Activated naive CD8-positive, alpha-beta T cell treated with anti-CD3 and anti-CD28 coated beads for 36 hours (primary cell): ENCODE measurements at places on chromosomes 6 and 20. TPM values are rescaled to one million over a fixed set of nuclear protein-coding genes. Genes with fewer than 3 reads are reported as not detected.

DNA sequence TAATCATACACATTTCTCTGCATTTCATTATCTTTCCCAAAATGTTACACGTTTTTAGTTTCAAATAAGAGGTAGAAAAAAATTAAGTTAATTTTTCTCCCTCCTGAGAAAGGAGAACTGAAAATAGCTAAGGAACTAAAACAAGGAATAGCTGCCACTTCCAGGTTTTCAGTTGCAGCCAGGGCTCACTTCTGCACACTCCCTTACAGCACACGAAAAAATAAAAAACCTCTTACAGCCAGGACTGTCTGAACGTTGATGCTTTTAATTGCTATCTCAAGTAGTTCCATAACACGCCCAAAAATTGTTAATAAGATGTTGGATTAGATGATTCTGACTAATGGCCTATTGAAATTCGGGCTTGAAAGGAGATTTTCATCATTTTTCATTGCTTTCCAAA lies 153.7 kb upstream of the THBS2 start:
- no peak for DNase-seq
- H3K4me3 ChIP-seq: no peak overlapping the region
- H3K4me1 ChIP-seq: no peaks in the 10 kb centered on the region
- no peaks in the 10 kb centered on the region for H3K36me3 ChIP-seq

- H3K27ac ChIP-seq: no peak overlapping the region
- H3K27me3 ChIP-seq: no peaks in the 10 kb centered on the region
- DNase-seq: no peak
- H3K4me3 ChIP-seq: no peak overlapping the region
Measured at GRCh38 chr20:61573415-61574305, 321.6 kb downstream of the CDH4 start.

- H3K4me1 ChIP-seq: no peaks in the 10 kb centered on the region
- no peak for DNase-seq
Measured at GRCh38 chr6:124430740-124431318, 531.4 kb upstream of the RNF217 start.

- H3K4me1 ChIP-seq: peaks cover 12% of the 10 kb centered on the region
- peak; percentile 35 for DNase-seq
Measured at GRCh38 chr6:4647414-4648365, 128.5 kb upstream of the CDYL start.

- no peaks in the 10 kb centered on the region for H3K36me3 ChIP-seq
- no peak for DNase-seq
- H3K27ac ChIP-seq: no peak overlapping the region
- peaks cover 92% of the 10 kb centered on the region for H3K27me3 ChIP-seq
Measured at GRCh38 chr20:31606804-31607639, 1.9 kb downstream of the ID1 start.

DNA sequence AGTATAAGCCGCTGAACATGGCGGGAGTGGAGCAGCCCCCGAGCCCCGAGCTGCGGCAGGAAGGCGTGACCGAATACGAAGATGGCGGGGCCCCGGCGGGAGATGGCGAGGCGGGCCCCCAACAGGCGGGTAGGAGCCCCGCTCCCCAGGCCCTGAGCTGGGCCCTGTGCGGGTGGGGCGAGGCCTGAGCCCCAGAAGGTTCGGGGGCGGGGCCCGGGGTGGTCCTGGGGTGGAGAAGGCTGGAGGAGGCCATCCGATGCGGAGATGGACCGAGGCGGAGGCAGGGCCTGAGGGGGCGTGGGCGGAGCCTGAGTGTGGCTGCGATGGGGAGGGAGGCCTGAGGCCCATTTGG lies 7.1 kb downstream of the L3MBTL1 start:
- peaks cover 9% of the 10 kb centered on the region for H3K27me3 ChIP-seq
- peaks cover 3% of the 10 kb centered on the region for H3K4me1 ChIP-seq
- DNase-seq: no peak
- peak overlapping the region; percentile 92 for H3K27ac ChIP-seq
- peaks cover 4% of the 10 kb centered on the region for H3K36me3 ChIP-seq

DNA sequence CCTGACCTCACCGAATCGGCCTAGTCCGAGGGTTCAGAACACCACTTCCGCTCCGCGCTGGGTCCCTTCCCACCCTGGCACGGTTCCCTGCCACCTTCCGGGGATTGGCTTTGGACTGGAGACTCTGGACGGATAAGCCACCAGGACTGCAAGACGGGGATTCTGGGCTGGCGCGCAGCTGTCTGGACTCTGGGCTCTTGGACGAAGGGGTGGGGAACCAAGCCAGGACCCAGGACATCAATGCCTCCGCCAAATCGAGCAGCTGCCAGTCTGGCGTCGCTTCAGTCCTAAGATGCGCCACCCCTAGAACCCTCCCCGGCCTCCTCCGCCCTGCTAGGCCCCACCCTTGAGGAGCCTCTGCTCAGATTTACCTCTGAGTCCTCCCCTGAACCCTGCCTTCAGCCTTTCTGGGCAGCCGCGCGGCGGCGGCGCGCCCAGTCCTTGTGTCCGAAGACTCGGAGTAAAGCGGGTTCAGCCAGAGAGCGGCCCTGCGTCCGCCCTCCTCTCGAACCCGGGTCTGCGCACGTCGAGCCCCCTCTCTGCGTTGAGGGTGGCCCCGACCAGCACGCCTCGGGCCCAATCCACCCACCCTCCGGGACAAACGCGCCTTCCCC lies 1.2 kb downstream of the KCNK17 start:
- DNase-seq: no peak
- H3K27ac ChIP-seq: no peak overlapping the region
- H3K27me3 ChIP-seq: peaks cover 54% of the 10 kb centered on the region

GRCh38 chr20:45944151-45944964 lies 9.9 kb downstream of the PCIF1 start:
- no peak overlapping the region for H3K4me3 ChIP-seq
- no peak for DNase-seq
- H3K27ac ChIP-seq: peak overlapping the region; percentile 46
- H3K4me1 ChIP-seq: peaks cover 3% of the 10 kb centered on the region
- peaks cover 5% of the 10 kb centered on the region for H3K36me3 ChIP-seq

- H3K4me3 ChIP-seq: no peak overlapping the region
- DNase-seq: no peak
- no peak overlapping the region for H3K27ac ChIP-seq
- H3K4me1 ChIP-seq: no peaks in the 10 kb centered on the region
- no peaks in the 10 kb centered on the region for H3K36me3 ChIP-seq
Measured at GRCh38 chr6:149948011-149948410, 6.2 kb downstream of the ULBP2 start.

DNA sequence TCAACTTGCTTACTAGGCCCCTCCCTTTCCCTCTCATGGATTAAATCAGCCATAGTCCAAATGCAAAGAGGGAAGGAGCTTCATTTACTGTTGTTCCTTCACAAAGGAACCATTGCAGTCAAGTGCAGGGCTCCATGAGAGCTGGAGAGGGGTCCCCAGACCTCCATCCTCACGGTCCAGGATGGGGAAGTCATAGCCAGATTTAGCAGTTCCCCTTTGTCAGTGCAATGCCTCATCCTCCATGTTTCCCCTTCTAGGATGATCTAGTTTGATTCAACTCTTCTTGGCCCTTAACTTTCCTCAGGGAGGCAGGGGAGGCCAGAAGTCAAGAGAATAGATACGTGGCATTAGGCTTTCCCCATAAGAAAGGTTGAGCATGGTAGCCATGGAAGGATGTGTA lies 66.5 kb upstream of the FUCA2 start:
- H3K4me1 ChIP-seq: peaks cover 3% of the 10 kb centered on the region
- H3K27me3 ChIP-seq: no peaks in the 10 kb centered on the region
- no peaks in the 10 kb centered on the region for H3K36me3 ChIP-seq
- no peak overlapping the region for H3K27ac ChIP-seq

DNA sequence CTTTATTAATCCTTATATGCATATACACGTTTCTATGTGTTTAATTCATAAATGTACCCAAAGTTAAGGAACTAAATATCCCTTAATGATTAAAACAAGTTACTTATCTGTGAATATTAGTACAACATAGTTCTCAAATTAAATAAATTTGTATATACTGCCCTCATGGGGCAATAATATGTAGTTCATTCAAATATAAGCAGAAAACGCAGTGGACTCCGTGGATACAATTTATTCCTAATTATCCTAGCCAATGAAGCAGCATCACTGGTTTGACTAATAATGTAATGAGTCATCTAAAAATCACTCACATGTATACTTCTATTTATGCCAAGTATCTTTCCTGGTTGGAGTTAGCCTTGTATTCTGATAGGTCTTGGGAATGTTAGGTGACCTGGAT lies 111.6 kb downstream of the TBC1D32 start:
- H3K27ac ChIP-seq: no peak overlapping the region
- H3K4me3 ChIP-seq: no peak overlapping the region
- H3K4me1 ChIP-seq: no peaks in the 10 kb centered on the region
- peaks cover 41% of the 10 kb centered on the region for H3K36me3 ChIP-seq

Gene CRISP3
- not detected for total RNA-seq

Gene IFNGR1
- 22.1 TPM for total RNA-seq

Gene BACH2
- 78.0 TPM for total RNA-seq
